ENCODE measurements at places on chromosomes 13 and 19.
A peak's percentile ranks its signal among the peaks of the same experiment; 100 is the strongest.

- DNase-seq: no peak
These were observed 287.6 kb upstream of the SGCG start for GRCh38 chr13:22893204-22893603.

DNA sequence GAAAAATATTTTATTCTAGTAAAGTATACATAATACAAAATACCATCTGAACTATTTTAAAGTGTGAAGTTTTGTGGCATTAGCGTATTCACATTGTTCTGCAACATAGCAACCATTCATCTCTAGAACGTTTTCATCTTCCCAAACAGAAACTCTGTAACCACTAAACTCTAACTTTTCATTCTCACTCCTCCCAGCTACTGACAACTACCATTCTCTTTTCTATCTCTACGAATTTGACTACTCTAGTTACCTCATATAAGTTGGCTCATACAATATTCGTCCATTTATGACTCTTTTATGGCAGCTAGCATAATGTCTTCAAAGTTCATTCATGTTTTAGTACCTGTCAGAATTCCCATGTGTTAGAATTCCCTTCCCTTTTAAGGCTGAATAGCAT, 150.5 kb upstream of the MIR17HG start:
- no peak for DNase-seq

- no peak for DNase-seq
These were observed 64.8 kb downstream of the PEPD start for GRCh38 chr19:33456845-33457220.

DNA sequence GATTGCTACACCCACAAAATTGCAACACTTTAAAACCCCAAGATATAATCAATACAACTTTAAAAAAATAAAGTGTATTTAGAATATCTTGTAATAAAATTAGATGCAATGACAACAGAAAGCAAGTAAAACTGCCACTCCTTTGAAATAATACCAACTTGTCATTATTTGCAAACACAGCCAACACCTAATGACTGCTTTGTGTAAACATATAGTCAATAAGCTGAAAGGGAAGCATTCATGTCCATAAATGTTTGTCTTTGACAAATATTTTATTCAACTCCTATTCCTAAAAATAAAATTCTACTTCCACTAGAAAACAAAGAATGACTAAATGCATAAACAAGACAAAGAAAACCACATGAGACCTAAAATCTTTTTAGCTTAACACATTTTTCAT, 6.6 kb downstream of the SMAD9 start:
- DNase-seq: no peak

GRCh38 chr19:52536448-52536800, 9.0 kb downstream of the ZNF808 start:
- peak; percentile 29 for DNase-seq

GRCh38 chr13:75550159-75550567, 572 bp downstream of the UCHL3 start:
- DNase-seq: peak; percentile 86

DNA sequence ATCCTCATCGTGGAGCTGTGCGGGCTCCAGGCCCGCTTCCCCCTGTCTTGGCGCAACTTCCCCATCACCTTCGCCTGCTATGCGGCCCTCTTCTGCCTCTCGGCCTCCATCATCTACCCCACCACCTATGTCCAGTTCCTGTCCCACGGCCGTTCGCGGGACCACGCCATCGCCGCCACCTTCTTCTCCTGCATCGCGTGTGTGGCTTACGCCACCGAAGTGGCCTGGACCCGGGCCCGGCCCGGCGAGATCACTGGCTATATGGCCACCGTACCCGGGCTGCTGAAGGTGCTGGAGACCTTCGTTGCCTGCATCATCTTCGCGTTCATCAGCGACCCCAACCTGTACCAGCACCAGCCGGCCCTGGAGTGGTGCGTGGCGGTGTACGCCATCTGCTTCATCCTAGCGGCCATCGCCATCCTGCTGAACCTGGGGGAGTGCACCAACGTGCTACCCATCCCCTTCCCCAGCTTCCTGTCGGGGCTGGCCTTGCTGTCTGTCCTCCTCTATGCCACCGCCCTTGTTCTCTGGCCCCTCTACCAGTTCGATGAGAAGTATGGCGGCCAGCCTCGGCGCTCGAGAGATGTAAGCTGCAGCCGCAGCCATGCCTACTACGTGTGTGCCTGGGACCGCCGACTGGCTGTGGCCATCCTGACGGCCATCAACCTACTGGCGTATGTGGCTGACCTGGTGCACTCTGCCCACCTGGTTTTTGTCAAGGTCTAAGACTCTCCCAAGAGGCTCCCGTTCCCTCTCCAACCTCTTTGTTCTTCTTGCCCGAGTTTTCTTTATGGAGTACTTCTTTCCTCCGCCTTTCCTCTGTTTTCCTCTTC, 6.3 kb downstream of the MYADM start:
- no peak for DNase-seq

- DNase-seq: no peak
These were observed 907.2 kb downstream of the PCDH9 start for GRCh38 chr13:66322936-66323335.

DNA sequence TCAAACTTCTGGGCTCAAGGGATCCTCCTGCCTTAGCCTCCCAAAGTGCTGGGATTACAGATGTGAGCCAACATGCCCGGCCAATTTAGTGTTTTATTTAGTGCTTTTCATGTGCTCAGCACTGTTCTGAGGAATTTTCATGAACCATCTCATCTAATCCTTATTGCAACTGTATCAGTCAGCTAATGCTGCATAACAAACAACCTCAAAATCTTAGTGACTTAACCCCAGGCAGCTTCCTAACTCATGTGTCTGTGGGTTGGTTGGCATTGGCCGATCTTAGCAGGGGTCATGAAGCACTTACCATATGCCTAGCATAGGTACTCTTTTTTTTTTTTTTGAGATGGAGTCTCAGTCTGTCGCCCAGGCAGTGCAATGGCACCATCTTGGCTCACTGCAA, 6.2 kb upstream of the SDHAF1 start:
- no peak for DNase-seq

- DNase-seq: no peak
These were observed 23.2 kb downstream of the CABP5 start for GRCh38 chr19:48020686-48021085.

GRCh38 chr19:310781-311496, 19.7 kb upstream of the PLPP2 start:
- no peak for DNase-seq

DNA sequence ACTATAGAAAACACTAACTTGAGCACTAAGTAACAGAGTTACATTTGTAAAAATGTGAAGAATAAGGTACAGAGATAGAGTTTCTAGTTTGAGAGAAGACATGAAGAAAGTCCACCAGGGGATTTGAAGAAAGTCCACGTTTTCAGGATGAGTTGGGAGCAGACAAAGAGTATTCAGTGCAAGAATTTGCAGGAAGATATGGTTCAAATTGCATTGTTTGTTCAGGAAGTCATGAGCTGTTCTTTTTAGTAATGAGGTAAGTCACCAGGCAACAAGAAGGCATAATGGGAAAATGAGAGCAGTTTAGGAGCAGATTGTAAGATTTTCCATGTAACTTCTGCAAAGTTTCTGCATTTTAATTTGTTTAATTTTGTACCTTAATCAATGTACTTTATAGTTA, 618.0 kb downstream of the DACH1 start:
- no peak for DNase-seq

DNA sequence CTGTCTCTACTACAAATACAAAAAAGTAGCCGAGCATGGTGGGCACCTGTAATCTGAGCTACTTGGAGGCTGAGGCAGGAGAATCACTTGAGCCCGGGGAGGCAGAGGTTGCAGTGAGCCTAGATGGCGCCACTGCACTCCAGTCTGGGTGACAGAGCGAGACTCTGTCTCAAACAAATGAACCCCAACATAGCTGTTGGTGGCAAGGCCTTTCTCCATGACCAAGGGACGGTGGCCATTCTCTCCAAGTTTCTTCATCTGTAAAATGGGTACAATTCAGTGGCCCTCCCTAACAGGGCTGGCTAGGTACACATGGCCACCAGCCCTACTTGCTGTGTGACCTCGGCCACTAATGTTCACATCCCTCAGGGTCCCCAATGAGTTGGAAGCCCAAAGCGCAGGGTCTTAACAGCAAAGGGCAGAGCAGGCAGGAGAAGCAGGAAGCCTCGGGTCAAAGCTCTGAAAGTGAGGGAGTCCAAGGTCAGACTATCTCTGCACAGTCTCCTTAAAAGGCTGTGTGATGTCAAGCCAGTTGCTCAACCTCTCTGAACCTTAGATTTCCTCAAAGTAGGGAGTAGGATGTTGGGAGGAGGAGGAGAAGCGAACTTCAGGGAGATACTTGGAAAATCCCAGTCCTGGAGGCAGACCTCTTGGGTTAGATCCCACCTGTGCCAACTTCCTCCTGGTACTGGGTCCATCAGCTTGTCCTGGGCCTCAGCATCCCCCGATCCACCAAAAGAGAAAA, 2.7 kb downstream of the JUND start:
- no peak for DNase-seq

DNA sequence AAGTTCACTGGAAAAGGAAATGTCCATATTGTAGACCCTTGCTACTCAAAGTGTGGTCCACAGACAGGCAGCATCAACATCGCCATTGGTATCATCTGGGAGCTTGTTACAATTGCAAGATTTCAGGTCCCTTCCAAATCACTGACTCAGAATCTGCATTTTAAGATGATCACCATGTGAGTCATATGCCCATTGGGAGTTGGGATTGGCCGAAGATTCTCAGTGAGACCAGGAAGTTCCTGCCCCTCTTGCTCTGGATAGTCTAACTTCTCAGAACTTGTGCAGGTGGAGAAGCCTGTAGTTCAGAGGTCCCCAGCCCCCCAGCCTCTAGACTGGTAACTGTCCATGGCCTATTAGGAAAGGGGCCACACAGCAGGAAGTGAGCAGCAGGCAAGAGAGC, 48.9 kb upstream of the URAD start:
- peak; percentile 58 for DNase-seq

DNA sequence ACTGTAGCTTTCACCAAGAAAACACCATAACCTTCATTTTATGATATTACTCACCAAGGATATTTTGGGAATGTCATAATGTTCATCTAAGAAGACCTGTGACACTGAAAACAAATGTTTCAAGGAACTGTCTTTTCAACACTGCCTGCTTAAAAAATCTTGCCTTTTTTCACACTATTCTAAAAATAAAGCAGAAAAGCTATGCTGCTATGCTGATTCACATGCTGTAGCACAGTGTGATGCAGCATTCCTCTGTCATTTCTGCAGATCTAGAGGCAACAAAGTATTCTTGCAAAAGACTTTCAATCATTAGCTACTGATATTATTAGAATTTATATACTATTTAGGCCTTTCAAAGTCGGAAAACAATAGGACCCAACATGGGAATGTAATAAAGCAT, 525.7 kb downstream of the UQCRFS1 start:
- no peak for DNase-seq

GRCh38 chr13:113630804-113631203, 27.2 kb downstream of the ATP4B start:
- no peak for DNase-seq

DNA sequence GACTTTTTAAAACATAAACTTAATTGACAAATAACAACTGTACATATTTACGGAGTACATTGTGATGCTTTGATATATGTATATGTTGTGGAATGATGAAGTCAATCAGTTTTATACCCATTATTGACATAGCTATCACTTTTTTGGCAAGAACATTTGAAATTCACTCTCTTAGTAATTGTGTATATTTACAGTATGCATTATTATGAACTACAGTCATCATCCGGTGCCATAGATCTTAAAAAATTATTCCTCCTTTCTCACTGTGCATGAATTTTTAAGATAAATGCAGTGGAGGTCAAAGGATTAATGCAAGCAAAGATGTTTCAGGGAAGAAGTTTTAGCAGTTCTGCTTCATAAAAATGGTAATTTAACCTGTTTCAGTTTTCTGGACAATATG, 8.0 kb upstream of the VN1R4 start:
- no peak for DNase-seq

DNA sequence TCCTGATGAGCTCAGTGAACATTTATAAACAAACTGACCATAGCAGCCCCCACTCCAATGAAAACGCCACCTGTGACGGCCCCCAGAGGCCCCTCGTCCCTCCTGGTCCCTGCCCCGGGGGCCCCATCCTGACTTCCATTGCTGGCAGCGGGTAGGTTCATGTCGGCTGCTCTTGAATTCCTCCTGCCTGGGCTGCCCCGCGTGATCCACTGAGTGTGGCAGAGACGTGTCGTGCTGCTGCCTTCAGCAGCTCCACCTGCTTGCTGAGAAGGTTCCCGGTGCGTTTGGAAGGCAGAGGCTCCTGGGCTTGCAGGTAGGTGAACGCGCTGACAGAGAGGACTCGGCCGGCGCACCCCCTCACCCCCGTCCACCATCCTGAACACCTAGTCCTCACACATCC, 11.6 kb downstream of the C2CD4C start:
- DNase-seq: no peak

DNA sequence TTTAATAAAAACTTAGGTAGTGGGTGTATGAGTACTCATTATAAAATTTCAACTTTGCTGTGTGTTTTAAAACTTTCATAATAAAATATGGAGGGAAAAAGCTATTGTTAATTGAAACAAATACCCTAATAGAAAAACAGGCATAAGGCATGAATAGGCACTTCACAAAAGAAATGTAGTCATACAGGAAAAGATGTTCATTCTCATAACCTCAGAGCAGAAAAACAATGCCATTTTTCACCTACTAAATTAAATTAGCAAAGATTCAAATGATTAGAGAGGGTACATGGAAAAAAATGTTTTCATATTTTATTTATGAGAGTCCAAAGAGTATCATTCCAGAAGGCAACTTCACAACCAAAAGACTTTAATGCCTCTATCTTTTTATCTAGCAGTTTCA, 20.6 kb upstream of the ELF1 start:
- DNase-seq: no peak

DNA sequence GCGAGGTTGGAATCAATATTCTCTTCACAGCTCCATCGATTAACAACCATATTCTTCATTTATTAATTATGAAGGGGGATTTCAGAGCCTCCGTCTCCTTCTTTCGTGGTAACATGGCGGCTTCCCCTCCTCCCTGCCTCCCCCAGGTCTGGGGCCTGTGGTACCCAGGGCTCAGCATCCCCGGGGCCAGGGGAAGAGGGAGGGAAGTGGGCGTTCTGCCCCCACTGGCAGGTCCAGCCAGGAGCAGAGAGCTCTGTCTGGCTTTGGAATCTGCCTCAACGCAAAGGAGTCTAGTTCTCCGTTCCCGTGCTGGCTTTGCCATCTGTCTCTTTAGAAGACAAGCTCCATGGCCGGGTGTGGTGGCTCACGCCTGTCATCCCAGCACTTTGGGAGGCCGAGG, 37.8 kb upstream of the ONECUT3 start:
- DNase-seq: no peak

DNA sequence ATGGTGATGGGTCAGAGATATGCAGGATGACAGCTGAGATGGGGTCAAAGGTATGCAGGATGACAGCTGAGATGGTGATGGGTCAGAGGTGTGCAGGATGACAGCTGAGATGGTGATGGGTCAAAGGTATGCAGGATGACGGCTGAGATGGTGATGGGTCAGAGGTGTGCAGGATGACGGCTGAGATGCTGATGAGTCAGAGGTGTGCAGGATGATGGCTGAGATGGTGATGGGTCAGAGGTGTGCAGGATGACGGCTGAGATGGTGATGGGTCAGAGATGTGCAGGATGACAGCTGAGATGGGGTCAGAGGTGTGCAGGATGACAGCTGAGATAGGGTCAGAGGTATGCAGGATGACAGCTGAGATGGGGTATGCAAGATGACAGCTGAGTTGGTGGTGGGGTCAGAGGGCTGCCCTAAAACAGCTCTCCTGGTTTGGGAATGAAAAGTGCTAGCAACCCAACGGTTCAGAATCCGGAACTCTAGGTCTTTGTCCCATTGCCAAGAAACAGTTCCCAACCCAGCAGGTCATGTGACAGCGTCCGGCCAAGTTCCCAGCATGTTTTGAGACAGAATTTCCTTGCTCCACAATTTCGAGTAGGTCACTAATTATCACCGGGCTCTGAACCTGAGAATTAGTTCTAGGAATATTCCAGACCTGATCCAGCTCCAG, 3.2 kb downstream of the SELENOW start:
- no peak for DNase-seq
